Ovary (tissue), 10 donors: ENCODE measurements at places on chromosomes 1 and 21. TPM values are rescaled to one million over a fixed set of nuclear protein-coding genes. Genes with fewer than 3 reads are reported as not detected.

The LCE1C gene
- polyA plus RNA-seq, result not detected

The DEPDC1 gene
- polyA plus RNA-seq, result 0.18 TPM

The FCRLB gene
- polyA plus RNA-seq, result 0.32 TPM

The MARK1 gene
- polyA plus RNA-seq, result 8.1 TPM
